Neural crest cell (in vitro differentiated cells): ENCODE measurements at places on chromosomes 6 and 20. TPM values are rescaled to one million over a fixed set of nuclear protein-coding genes. Genes with fewer than 3 reads are reported as not detected.

DNA sequence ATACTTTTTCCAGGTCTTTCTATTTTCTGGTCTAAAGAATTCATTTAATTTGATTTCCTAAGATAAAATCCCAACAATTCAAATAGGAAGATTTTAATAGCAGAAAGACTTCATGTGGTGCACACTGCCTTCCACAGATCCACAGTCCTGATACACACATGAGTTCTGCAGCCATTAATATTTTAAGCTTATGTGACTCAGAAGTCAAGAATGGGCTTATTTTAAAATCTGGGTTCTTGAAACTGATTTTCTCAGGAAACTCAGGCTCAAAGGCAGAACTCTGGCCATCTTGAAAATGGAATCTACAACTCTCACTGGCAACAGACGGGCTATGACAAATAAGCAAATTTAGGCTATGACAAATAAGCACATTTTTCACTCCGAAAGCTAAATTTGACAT is 88.2 kb downstream of the COL12A1 start:
- no peak for DNase-seq

- DNase-seq, result no peak
These were observed 2.1 kb downstream of the MYL9 start for GRCh38 chr20:36543184-36544133.

- no peak for DNase-seq
These were observed 56.6 kb upstream of the POU3F2 start for GRCh38 chr6:98777762-98778161.

- no peak for DNase-seq
These were observed 217.5 kb upstream of the THEMIS start for GRCh38 chr6:128118401-128118800.

The PDYN gene
- 0.55 and 0.63 TPM in 2 replicates for total RNA-seq

- DNase-seq, result no peak
These were observed 39.6 kb upstream of the BLCAP start for GRCh38 chr20:37567331-37567665.

The HLA-DRB5 gene
- total RNA-seq, result not detected in 2 replicates

The ZSCAN16 gene
- 11.1 and 11.8 TPM in 2 replicates for total RNA-seq

GRCh38 chr20:54848984-54849538 is 373.7 kb downstream of the DOK5 start:
- DNase-seq, result no peak

DNA sequence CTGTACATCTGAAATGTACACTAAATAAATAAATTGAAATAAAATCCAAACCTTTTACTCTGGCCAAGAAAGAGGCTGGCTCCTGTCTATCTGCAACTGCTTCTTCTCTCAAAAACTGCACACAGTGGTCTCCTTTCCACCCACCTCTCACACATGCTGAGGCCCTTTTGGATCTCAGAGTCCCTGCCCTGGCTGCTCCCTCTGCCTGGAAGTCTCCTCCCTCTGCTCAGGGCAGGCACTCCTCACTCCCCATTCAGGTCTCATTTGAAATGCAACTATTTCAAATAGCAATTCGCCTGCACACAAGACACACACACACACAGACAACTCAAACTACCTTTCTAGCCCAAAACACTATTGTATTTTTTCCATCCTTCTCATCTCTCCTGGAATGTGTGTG is 348.8 kb downstream of the PKHD1 start:
- DNase-seq, result no peak

DNA sequence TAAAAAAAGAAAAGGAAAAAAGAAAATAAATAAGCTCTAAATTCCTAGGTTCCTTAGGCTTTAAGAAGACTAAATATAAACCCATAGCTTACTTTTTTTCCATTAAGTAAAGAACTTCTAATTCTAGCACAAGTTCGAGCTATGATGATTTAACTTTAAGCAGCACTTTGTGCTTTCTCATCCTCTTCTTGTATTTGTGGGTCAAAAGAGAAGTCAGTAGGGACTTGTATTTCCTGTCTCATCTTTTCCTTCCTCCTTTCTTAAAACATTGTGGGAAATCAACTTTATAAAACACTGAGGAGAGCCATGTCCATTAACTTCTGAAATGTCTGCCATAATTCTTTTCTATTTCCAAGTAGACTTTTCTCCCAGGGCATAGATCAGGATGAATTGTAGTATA is 637.7 kb upstream of the CITED2 start:
- DNase-seq, result no peak

GRCh38 chr6:139758209-139758611 is 383.8 kb upstream of the CITED2 start:
- DNase-seq, result no peak

DNA sequence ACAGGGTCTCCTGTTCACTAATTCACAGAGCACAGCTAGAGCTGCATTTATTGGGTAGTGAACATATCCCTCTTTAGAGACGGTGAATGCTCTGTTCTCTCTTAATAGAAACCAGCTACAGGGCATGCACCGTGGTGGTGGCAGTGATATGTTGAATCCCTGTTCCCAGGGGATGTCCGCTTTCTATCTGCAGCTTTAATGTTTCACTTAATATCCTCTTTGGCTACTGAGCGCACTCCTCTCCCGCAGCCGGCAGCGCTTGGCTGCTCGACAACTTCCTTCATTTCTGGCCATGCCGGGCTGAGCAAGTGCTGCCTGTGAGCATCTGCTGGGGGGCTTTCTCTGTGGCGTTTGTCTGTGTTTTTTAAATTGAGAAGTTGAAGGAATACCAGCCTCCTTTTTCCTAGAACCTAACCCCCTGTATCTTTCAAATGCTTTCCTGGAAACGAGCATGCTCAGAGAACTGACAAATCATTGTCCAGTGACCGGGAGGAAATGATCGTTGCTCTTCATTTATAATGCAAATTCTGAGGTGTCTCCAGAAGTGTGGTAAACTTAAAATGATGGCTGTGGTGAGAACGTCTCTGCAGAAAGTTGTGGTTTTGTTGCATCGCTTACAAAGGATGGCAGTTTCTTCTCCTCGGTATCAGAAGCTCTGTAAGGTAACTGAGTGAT is 297.9 kb downstream of the UTRN start:
- DNase-seq, result no peak

DNA sequence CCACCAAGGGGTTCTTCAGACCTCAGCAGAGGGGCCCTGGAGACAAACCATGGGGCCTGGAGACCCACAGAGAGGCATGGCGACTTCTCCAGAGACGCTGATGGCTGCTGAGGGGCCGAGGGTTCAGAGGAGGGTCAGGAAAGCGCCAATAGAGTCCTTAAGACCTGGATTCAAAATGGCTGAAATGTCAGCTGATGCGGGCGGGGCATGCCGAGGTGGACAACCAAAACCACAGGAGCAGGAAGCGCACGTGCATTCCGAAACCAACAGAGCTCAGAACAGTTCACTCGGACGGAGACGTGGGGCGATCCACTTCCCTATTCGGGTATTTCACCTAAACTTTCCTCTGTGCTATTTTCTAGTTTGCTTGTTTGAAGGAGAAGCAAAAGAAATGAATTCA is 99.9 kb upstream of the RIN2 start:
- no peak for DNase-seq

DNA sequence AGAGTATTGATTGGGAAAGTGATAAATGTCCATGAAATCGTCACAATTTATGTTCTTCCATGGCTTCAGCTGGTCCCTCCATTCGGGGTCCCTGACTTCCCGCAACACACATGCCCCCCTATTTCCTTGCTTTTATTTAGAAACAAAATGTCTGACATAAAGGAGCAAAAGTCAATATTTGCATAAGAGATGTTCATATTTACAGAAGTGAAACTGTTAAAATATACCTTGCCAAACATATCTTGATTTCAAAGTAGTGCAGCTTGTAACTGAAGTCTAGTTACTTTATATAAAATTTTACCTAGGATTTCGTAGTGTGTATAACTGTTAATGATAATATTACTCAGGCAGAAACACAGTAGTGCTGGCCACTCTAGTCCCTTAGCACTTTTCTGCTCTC is 548.9 kb upstream of the ADGRB3 start:
- no peak for DNase-seq

The PRICKLE4 gene
- 2.9 and 4.1 TPM in 2 replicates for total RNA-seq

- no peak for DNase-seq
These were observed 36.8 kb upstream of the LRFN2 start for GRCh38 chr6:40623932-40624331.

DNA sequence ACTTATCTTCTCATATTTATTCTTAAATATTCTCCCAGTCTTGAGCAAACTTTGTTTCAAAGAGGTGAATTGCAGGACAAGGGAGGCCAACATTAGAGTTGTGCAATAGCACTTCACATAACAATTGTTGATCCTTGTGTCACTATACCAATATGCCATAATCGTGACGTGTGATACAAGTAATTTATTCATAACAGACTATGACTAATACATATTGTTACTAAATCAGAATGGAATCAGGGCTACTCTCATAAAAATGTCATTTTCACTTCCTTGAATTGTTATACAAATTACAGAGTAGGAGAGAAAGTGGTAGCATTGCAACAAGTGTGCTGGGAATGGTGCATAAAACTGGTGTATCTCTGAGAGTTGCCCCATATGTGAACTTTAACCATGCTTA is 37.2 kb upstream of the PLCB1 start:
- no peak for DNase-seq

The C20orf141 gene
- not detected in 2 replicates for total RNA-seq

GRCh38 chr6:167588181-167588919 is 238.4 kb upstream of the AFDN start:
- DNase-seq, result no peak

The CRISP2 gene
- not detected in 2 replicates for total RNA-seq

- no peak for DNase-seq
These were observed 35.1 kb downstream of the SGK1 start for GRCh38 chr6:134282816-134283215.

The CD93 gene
- 0.44 and 0.50 TPM in 2 replicates for total RNA-seq

DNA sequence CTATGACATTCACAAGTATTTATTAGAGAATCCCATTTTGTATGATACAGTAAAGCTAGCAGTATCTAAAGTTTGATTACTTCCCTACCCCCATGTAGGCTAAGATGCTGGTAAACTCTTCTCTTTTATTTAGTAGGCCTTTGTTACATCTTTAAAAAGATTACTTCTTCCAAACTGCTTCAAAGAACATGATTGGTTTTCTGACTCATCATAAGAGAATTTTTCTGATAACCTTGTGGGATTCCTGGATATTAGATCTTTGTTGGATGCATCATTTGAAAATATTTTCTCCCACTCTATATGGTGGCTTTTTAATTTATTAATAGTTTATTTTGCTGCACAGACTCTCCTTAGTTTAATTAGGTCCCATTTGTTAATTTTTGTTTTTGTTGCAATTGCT is 898.3 kb upstream of the ADGRB3 start:
- DNase-seq, result no peak

- no peak for DNase-seq
These were observed 12.9 kb upstream of the DSP start for GRCh38 chr6:7528565-7528964.

- no peak for DNase-seq
These were observed 4.6 kb downstream of the FILIP1 start for GRCh38 chr6:75489025-75489424.

The SMOC2 gene
- total RNA-seq, result 0.14 and 0.23 TPM in 2 replicates

GRCh38 chr6:53203483-53203882 is 54.8 kb upstream of the GCM1 start:
- DNase-seq, result no peak

The DTNBP1 gene
- 13.5 and 13.6 TPM in 2 replicates for total RNA-seq

The EEF1A2 gene
- total RNA-seq, result 4.5 and 4.6 TPM in 2 replicates

The THEMIS gene
- not detected in 2 replicates for total RNA-seq

The SAMD3 gene
- total RNA-seq, result 0.58 and 0.73 TPM in 2 replicates

DNA sequence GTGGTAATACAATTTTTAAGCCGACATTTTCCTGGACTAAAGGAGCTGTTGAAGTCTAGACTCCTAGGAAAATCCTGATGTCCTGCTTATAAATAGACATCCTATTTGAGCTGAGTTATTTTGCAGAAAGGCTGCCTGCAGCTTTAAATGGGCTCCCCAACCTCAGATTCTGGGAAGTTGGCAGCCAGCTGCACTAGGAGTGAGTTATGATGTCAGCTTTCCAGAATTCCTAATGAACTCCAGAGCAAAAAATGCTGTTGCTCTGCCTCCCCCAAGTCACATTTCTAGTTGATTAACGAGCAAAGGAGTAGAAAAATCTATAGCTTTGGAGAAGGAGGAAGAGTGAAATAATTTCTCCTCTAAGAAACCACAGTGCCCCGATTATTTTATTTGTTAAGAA is 346.3 kb upstream of the SULF2 start:
- DNase-seq, result no peak

DNA sequence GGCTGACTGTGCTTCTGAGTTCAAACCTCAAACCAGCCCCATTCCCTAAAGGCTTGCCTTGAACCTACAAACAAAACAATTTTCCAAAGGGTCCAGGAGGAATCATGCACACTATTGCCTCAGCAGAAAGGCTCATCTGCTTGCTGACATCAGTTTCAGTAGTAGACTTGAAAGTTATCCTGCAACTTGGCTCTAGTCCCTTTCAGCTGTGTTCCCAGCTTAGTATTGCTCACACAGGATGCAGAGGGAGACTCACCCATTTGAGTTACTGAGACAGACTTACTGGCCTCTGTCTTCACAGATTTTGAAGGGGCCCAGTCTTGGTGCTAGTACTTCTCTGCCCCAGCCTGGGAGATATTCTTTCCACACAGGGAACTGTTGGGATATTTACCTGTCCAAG is 38.5 kb upstream of the TFB1M start:
- no peak for DNase-seq

DNA sequence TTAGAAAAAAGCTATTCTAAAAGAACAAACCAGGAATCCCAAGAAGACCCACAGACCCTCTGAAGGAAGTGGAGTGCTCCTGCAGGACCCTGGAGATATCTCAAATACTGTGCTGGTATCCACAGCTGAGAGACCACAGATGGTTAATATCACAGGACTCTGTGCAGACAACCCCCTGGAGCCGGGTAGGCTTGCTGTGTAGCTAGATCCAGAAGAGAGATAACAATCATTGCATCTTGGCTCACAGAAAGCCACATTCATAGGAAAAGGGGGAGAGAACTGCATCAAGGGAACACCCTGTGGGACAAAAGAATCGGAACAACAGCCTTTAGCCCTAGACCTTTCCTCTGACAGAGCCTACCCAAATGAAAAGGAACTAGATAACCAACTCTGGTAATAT is 689.5 kb downstream of the PHF3 start:
- DNase-seq, result no peak

The F13A1 gene
- total RNA-seq, result 0.39 and 0.70 TPM in 2 replicates

The BTN1A1 gene
- total RNA-seq, result not detected in 2 replicates

GRCh38 chr6:159084493-159085091 is 39.8 kb upstream of the TAGAP start:
- no peak for DNase-seq
